ENCODE measurements at places on chromosomes 16 and 17.

DNA sequence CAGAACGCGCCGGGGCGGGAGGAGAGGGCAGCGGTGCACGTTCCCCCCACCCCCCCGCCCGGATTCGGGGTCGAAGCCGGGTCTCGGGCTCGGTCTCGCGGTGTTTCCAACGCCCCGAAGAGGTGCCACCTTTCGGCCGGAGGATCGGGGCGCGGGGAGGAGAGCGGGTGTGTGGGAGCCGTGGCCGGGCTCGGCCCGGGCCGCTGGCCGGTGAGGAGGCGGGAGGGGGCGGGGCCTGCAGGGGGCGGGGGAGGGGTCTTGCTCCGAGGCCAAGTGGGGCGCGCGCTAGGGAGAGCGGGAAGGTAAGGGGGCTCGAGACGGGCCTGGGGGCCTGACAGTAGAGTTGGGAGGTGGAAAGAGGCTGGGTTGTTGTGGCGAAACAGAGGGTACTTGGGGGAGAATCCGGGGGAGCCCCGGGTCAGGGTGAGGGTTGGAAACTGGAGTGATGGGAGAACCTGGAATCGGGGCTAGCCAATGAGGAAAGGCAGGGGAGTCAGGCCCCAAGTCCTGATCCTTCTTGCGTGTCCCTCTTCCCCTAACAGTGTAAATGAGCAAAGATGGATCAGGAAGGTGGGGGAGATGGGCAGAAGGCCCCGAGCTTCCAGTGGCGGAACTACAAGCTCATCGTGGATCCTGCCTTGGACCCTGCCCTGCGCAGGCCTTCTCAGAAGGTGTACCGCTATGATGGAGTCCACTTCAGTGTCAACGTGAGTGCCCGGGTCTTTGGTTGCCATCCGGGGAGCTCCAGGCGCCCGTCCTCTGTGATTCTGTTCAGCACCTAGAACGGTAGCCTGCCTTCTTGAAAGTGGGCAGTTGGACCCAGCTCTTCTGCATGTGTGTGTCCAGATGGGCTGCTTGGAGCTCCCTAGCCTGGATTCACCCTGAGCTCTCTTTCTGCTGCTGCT is 873 bp downstream of the SETD1A start:
- no peak for DNase-seq

DNA sequence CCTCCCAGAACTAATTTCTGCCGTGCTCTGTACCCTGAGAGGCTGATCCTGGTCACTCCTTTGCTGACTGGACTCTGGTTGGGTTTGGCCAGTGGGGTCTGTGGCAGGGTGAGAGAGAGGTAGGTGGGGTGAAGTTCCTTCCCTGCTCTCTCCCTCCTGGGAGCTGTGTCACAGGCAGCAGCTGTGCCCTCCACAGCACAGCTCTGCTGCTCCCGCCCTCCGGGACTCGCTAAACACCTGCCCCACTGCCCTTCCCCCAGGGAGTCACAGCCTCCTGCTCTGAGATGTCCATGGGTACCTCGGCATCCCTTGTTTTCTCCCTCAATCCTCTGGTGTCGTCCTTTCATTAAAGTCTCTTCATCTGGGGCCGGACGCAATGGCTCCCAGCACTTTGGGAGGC is 66.4 kb downstream of the SRCIN1 start:
- no peak for DNase-seq

DNA sequence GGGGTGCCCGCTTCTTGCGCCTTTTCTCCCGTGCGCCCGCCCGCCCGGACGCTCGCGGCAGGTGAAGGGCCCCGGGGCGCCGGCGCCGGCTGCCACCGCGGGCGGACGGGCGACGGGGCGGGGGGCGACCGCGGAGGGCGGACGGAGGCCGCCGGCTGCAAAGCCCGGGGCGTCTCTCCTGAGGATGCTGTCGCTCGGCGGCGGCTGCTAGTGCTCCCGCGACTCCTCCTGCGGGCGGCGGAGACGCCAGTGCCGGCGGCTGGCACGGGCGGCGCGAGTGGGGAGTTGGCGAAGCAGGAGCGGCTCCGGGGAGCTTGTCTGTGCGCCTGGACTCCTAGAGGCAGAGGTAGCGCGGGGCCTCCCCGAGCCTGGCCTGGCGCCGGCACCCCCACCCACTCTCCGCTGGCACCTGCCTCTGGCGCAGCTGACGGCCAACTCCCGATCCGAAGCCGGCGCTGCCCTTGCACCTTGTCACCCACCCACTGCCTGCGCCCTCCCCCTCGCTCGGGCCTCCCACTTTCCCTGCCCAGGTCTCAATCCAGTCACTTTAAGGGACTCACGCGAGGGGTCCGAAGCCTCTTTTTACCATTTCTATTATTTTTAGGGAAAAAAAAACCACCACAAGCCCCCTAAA is at the start of gene FAM20A:
TSS of gene FAM20A (minus strand) at position 437 of the 634 bp plus-strand sequence. CDS start 701 bp downstream, outside the sequence.
- DNase-seq = no peak

- no peak for DNase-seq
Measured at GRCh38 chr17:55577687-55578086, 66.4 kb upstream of the SMIM36 start.

DNA sequence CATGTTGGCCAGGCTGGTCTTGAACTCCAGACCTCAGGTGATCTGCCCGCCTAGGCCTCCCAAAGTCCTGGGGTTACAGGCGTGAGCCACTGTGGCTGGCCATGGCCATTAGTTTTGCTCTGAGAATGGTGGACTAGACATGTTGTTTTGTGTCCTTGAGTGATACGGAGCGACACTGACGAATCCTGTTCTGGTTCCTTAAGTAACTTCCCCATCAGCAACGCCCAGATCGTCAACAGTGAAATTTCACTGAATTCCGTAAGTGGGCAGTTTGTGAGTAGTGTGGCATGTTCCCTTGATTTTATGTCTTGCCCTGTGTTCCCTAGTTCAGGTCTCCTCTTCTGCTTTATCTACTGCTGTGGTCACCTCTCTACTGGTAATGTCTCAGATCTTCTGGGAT is 67.4 kb downstream of the SNX29 start:
- no peak for DNase-seq

- DNase-seq = no peak
Measured at GRCh38 chr16:13780406-13781168, 139.4 kb upstream of the ERCC4 start.

DNA sequence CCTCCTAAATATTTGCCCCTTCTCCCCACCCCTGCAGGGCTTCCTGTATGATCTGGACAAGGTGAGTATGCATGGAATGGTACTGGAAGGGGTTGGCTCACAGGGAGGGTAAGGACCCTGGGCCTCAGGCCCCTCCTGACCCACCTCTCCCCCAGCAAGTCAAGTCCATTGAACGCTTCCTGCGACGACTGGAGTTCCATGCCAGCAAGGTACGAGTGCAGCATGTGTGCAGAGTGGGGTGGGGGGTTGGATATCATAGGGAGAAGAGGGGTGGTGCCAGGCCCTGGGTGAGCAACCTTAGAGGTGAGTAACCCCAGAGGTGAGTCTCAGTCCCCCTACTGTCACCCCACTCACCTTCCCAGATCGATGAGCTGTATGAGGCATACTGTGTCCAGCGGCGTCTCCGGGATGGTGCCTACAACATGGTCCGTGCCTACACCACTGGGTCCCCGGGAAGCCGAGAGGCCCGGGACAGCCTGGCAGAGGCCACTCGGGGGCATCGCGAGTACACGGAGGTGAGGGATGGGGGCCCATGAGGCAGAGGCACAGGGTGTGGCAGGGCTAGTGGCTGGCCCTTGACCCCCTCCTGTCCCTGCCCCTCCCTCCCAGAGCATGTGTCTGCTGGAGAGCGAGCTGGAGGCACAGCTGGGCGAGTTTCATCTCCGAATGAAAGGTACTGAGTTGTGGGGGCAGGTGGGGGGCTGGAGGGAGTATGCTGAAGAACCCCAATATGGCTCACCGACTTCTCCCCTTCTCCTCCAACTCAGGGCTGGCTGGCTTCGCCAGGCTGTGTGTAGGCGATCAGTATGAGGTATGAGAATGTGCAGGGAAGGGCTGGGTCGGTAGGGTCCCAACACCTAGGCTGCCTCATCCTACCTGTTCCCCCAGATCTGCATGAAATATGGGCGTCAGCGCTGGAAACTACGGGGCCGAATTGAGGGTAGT is 11.3 kb downstream of the RIPOR1 start:
- no peak for DNase-seq

DNA sequence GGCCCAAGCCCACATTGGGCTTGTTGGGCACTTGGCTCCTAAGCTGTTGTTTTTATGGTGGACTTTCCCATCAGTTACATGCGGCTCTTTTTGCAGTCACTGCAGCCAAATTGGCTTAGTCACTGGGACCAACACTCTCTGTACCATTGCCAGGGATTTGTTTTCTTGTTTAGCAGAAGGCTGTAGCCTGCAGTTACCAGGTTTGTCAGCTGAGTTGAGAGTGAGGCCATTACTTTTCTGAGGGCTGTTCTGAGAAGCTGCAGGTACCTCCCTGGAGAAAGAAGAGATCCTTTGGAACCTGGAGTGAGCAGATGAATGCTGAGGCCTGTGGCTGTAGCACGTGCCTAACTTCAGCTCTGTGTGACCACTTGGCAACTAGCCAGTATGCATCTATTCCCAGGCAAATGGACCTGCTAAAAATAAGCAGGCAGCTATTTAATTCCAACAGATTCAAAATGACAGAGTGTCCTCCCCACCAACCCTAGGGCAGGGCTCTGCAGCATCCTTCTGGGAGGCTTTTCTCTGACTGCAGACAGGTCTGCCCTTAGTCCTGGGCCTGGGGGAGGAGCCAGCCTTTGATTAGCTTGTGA is 12.9 kb downstream of the AKAP1 start:
- no peak for DNase-seq

- no peak for DNase-seq
Measured at GRCh38 chr17:49567104-49567521, 8.6 kb upstream of the NXPH3 start.

- no peak for DNase-seq
Measured at GRCh38 chr16:59783191-59783590, 1049.1 kb upstream of the GOT2 start.

DNA sequence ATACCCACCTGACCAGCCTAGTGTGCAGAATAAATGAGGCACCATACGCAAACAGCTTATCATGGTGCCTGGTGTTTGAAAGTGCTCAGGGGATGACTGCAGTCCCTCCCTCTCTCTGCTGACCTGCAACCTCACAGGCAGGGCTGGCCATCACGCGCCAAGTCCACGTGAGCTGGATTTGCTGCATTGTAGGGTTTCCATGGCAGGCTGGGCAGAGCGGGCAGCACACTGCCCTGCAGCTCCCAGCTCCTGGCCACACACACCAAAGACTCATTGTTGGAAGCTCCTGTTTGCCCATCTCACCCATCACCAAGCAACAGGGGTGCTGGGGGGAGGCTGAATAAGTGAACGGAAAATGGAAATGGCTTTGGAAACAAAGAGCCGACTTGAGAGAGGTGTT is 81.8 kb downstream of the IRX3 start:
- DNase-seq = no peak

DNA sequence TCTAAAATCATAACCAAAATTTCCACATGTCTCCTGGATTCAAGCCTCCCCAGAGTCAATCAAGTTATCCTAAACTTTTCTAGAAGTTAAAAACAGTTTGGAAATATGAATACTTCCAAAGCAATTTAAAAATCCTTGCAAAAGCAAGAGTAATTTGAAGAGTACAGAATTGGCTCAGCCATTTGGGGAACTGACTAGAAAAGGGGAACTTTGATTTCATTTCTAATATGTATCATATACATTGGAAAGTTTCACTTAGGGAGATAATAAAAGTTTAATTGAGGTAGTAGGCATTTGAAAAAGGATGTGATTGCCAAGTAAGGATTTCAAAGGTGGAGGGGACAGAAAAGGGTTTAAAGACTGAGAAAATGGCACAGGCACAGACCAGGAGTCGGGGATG is 9.0 kb upstream of the SLFN12L start:
- no peak for DNase-seq
